MV-4-11 (cell line): ENCODE measurements at places on chromosomes 2 and 18.

GRCh38 chr2:176817061-176817565 lies 395.5 kb upstream of the HNRNPA3 start:
- DNase-seq, result no peak

DNA sequence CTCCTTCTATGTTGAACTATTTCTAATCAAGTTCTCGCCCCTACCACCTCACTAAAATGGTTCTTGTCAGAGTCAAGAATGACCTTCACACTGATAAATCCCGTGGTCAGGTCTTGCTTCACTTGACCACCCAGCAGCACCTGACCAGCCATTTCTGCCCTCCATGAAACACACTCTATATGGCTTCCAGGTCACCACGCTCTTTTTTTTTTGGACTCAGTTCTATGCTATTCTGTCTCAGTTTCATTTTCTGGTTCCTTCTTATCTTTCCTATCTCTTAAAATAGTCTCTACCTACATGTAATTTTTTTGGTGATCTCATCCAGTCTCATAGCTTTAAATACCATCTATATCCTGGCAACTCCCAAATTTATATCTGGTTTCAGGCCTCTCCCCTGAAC lies 11.4 kb downstream of the EIF2AK3 start:
- DNase-seq, result peak; percentile 25

GRCh38 chr2:185137700-185138099 lies 539.4 kb downstream of the ZNF804A start:
- no peak for DNase-seq

GRCh38 chr2:83970217-83970929 lies 488.7 kb downstream of the SUCLG1 start:
- no peak for DNase-seq

DNA sequence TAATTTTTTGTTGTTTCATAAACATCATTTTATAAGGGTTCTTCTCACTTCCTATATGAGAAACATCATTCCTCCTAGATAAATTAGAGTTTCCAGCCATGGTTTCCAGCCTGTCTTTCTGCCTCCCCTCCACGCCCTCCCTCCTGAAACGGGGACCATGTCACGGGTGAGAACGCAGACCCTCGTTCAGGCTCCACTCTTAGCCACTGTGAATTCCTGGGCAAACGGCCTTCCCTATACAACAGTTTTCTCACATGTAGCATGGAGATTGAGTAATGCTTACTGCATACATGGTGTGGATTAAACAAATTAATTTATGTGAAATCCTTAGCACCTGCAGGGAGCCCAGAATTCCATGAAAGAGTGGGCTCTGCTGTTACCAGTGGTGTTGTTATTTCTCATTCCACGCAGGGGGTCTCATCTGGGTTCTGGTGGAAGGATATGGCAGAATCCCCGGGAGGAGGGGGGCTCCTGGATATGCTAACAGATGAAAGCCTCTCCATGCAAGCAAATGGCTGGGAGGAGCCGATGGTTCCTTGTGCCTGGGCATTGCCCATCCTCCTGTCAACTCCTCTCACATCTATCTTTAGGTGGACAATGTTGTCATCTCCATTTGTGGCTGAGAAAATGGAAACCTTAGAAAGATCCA lies 54.0 kb upstream of the TWIST2 start:
- no peak for DNase-seq

GRCh38 chr2:150895968-150896367 lies 365.7 kb downstream of the RBM43 start:
- DNase-seq, result no peak

GRCh38 chr2:33216508-33217182 lies 259.8 kb upstream of the RASGRP3 start:
- DNase-seq, result no peak

DNA sequence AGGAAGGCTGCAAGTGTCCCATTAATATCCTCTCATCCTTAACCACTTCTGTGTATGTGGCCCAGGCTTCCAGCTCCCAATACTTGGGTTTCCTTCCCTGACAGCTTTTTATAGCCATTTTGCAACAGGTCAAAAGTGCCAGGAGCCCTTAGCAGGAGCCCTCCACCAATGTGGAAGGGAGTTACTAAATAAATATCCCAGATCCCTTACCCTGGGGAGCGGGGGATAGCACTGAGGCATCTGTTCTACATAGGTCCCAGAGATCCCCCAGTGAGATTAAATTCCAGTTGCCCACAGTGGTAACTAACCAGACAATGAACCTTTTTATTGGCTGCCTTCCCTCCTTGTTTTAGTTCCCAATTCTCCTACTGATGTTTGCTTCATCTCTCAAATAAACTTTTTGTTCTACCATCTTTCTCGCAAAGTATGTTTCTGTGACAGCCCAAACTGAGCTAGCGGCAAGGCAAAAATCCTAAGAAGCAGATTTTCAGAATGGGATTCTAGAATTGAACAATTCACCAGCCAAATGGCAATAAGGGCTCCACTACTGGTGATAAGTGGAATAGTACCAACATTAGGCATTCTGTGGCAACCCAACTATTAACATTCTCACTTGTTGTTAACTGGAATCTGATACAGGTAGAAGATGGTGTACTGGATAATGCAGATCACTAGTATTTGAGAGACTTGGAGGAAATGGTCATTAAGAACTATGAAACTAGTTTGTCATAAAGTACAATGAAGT lies 83.9 kb upstream of the MAPRE2 start:
- no peak for DNase-seq

DNA sequence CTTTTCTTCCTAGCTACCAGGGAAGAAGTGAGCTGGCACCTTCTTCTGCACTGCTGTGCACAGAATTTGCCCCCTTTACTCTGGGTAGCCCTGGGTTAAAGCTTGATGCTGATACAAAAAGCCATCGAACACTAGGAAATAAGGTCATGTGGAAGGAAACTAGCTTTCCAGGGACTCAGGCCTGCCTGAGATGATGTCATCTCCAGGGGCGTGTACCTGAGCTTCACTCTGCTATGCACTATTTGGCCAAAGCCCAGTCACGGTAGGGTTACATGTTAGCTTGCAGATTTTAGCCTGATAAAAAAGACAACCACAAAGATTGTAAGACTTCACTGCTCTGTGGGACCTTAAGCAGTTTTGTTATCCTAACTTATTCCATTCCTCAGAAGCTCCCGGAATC lies 20.4 kb downstream of the EDAR start:
- no peak for DNase-seq

- DNase-seq, result no peak
Measured at GRCh38 chr2:197950724-197951123, 146.3 kb downstream of the PLCL1 start.

GRCh38 chr2:150485114-150485870 lies 2.2 kb downstream of the RND3 start:
- no peak for DNase-seq

GRCh38 chr2:20677301-20678085 lies 10.5 kb downstream of the GDF7 start:
- DNase-seq, result no peak

- no peak for DNase-seq
Measured at GRCh38 chr2:136067459-136067858, 50.5 kb downstream of the CXCR4 start.

DNA sequence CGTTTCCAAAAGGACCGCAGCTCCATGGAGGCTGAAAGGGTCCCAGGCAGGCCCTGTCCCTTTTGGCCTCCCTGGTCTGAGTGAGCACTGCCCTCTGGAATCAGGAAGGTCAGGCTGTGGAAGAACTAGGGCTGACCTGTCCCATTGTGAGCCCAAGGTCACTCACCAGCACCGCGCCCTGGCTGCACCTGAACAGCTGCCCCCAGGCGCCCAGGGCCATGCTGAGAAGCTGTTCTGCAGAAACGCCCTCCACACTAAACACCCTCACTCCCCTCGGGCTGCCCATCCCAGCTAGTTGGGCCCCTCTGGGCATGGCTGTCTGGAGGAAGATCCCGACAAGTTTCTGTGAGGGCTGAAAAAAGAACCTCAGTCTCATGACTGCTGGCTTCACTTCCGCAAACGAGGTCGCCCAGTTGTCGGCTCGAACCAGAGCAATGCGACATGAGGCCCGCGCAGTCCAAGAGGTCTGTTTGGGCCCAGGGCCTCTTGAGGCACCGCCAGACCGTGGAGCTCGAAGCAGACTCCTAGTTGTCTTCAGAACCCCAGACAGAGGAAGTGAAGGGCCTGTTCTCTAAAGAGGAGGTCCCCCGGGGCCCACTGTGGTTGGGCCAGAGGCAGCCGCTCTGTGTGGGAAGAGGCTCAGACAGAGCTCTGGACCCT lies 64.4 kb downstream of the INPP5D start:
- peak; percentile 78 for DNase-seq

DNA sequence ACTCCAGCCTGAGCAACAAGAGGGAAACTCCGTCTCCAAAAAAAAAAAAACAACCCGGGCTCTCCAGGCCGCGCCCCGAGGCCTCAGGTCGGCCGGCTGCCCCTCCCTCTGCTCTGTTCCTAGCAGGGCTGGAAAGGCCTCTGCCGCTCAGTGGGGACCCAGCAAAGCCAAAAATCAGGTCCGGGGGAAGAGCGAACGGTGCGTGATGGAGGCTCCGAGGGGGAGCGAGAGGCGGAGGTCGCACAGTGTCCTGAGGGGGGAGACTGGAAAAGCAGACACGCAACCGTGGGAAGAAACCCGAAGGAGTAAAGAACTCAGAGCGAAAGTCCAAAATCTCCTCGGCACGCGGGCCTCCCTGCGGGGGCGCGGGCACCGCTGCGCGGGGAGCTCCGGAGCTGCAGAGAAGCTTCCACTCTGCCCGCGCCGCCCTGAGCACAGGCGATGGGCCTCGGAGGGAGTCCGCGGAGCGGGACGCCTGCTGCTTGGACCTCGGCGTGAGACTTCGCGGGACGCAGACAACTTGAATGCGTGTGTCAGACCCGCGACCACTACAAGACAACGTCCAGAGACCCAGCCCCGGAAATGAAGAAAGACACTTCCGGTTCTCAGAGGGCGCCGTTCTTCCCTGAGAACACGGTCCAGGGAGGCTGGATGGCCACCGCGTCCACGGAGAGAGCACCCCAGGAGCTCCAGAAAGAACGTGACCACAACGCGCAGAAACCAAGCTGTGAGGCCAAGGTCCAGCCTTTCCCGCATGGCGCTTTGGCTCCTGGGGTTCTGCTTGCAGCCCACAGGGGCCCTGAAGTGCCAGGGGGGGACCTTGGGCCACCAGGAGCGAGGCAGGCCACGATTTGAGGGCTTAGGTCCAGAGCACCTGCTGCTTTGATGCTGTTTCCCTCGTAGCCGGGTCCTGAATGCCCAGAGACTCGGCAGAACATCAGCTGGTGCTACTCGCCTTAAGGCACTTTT lies 219.8 kb downstream of the DPP10 start:
- no peak for DNase-seq

DNA sequence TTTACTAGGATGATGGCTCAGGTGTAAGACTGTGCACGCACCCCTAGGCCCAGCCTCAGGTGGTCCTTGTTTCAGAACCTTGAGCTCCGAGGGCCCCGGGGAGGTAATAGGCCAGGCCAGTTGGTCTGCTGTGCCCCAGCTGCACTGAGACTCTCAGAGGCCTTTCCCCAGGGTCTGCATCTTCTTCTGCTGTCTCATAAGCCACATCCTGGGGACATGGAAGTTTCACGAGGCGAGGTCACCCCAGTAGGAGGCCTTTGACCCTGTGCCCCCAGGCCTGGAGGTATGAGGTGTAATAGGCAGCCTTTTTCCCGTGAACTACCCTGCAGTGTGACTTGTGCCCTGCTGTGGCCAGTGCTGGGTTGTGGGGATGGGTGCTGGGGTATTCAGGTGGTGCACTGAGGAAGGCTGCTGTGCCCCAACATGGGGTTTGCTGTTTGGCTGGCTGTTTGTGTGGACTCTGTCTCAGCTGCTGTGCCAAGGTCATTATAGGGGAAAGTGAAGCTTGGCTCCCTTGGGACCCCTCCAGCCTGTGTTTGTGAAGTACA lies 6.9 kb downstream of the OXER1 start:
- DNase-seq, result no peak

DNA sequence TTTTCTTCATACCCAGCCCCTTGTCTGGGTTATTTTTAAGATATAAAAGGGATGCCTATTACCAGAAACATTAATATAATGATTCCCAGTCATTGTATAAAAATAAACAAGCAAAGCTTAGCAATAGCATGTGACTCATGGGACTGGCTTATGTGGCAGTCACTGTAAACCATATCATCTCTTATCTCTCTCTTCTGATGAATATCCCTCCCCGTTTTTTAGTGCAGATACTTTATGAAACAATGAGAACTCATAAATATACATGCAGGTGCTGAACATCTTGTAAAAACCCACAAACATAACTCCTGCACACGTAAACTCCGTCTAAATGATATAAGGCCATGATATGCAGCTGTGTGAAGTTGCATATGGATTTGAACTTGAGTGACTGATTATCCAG lies 154.9 kb downstream of the MGAT5 start:
- DNase-seq, result no peak

GRCh38 chr18:43601432-43601831 lies 324.1 kb upstream of the SYT4 start:
- no peak for DNase-seq

DNA sequence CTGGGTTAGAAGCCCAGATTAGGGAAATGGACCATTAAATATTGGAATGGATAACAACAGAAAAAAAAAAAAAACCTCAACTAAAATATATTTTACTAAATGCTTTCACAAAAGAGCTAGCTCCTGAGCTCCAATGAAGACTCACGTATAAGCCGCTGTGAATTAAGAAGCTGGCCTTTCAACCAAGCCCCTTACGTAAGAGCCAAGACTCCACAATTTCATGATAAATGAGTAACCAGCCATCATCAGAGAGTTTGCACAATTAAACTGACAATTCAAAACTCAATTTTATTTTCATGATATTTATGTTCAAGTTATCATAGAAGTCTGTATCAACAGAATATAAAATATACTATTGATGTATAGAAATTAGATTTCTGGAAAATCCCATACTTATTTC lies 70.7 kb upstream of the HNRNPA3 start:
- DNase-seq, result no peak

- DNase-seq, result no peak
Measured at GRCh38 chr18:74544898-74545297, 10.6 kb downstream of the CNDP1 start.

- DNase-seq, result peak; percentile 22
Measured at GRCh38 chr2:1162768-1163584, 212.3 kb downstream of the SNTG2 start.

- DNase-seq, result no peak
Measured at GRCh38 chr2:177147834-177148445, 64.7 kb upstream of the HNRNPA3 start.

DNA sequence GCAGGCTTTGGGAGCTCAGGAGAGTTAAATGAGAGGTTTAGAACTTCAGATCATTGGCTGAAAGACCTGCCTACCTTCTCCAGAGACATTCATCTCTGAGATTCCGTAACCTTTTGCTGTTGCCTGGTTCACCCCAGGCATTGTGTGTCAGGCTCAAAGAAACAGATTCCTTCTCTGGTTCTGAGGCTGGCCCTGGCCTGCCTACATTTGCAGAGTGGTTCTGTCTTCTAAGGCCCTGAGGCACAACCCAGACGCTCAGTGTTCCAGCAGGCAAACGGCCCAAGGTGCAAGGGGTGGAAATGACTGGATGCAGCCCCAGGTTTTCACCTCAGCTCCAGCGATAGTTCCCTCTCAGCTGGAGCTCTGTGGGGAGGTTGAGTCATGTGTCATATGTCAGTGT lies 48.3 kb downstream of the MYO3B start:
- no peak for DNase-seq

- DNase-seq, result peak; percentile 39
Measured at GRCh38 chr2:118865106-118865505, 17.7 kb upstream of the EN1 start.
